Memory B cell (primary cell): ENCODE measurements at places on chromosomes 12 and 14.

- no peak for DNase-seq
Measured at GRCh38 chr12:27984275-27984674, 11.7 kb upstream of the PTHLH start.

DNA sequence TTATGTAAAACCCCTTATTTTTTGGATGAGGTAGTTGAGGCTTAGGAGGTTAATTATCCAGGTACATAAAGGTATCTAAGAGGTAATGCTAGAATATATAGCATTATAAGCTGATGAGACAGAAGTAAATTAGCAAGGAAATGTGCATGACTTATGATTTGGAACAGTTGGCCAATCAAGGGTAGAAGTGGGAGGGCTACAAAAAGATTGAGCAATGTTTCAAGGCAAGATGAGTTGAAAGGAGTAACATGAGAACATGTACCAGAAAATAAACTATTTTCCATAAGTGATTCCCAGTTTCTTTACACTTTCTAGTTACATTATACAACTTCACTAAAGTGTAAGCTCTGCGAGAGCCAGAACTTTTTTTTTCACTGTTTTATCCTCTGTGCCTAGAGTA lies 290.9 kb downstream of the LRIG3 start:
- no peak for DNase-seq

DNA sequence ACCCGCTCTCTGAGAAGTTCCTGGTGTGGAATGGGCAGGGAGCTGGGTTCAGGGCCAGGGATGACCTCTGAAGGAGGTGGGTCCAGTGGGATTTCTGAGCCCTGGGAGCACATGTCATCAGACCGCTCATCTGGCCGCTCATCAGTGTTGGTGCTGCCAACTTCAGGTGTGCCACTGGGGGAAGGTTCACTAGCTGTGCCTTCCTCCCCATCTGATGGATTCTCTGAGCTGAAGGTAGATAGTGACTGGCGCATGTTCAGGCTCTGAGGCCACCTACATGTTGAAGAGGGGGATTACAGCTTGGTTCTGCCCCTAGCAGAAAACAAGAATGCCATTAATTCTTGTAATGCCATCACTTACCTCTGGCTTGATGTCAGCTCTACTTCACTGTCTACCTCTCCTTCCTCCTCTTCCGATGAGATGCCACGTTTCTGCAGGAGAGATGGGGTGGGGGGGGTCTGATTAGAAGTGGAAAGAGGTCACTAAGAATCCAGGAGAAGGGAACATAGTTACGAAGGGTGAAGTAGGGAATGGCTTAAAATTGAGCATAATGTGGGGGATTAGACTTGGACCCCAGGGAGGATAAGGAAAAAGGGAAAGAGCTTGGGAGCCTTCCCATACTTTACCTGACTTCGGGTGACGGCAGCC lies 17.2 kb downstream of the MAP3K12 start:
- no peak for DNase-seq

- no peak for DNase-seq
Measured at GRCh38 chr12:55762646-55763045, 19.7 kb downstream of the GDF11 start.

DNA sequence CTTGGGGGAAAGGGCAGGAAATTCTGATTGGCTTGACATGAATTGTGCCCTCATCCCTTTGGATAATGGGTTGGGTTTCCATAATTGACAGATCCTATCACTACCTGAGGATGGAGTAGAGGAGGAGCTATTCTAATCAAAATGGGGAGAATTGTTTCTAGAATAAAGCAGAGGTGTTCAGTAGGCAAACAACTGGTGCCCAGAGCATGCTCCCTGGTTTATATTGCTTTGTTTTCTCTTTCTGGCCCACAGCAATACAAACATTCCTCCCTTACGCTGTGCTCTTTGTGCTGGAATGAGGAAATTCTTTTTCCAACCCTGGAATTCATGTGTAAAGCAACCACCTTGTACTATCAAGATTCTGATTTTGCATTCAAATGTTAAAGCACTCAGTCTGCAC lies 147.4 kb downstream of the RASSF9 start:
- no peak for DNase-seq

DNA sequence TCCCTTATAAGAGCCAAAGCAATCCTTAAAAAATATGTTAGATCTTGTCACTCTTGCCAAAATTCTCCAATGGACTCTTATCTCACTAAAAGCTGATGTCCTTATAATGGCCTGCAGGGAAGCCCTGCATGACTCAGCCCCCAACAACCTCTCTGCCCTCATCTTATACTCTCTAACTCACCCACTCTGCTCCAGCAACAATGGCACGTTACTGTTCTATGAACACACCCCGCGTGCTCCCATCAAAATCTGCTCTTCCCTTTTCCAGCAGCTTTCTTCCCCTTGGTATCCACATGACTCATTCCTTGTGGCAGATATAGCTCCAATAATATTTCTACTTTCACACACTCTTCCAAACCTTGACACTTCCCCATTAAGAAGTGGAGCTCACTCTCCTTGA lies 108.1 kb downstream of the DENND5B start:
- no peak for DNase-seq

GRCh38 chr14:34833549-34834523 lies 41.3 kb downstream of the BAZ1A start:
- no peak for DNase-seq

GRCh38 chr14:103356024-103356682 lies 22.1 kb downstream of the EIF5 start:
- no peak for DNase-seq

GRCh38 chr12:57176846-57177245 lies 29.4 kb upstream of the LRP1-AS start:
- no peak for DNase-seq

DNA sequence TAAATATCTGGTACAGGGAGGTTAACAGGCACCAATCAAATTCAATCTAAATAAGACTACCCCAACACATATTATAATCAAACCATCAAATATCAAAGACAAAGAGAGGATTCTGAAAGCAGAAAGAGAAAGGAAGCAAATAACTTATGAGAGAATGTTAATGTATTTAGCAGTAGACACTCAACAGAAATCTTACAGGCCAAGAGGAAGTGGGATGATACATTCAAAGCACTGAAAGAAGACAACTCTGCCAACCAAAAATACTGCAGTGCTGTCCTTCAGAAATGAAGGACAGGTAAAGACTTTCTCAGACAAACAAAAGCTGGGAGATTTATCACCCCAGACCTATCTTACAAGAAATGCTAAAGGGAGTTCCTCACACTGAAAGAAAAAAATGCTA lies 95.9 kb upstream of the PTHLH start:
- no peak for DNase-seq

DNA sequence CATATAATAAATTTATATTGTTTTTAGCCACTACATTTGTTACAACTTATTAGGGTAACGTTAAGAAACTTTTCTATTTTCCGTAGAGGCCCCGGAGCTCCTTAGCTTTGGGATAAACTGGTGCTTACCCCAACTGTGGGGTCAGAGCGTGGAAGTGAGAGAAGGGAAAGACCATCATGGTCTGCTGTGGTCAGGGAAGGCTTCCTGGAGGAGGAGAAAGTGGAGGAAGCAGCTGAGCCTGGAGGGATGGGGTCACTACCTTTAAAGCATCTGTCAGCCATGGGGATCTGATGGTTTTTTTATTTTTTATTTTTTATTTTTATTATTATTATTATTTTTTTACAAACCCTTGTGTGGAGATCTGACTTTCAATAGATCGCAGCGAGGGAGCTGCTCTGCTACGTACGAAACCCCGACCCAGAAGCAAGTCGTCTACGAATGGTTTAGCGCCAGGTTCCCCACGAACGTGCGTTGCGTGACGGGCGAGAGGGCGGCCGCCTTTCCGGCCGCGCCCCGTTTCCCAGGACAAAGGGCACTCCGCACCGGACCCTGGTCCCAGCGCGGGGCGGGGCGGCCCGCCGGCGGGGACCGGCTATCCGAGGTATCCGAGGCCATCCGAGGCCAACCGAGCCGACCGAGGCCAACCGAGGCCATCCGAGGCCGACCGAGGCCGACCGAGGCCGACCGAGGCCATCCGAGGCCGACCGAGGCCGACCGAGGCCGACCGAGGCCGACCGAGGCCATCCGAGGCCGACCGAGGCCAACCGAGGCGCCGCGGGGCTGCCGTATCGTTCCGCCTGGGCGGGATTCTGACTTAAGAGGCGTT lies 1101.2 kb upstream of the TMEM132C start:
- peak; percentile 15 for DNase-seq
